ENCODE measurements at places on chromosomes 1 and 21.
A peak's percentile ranks its signal among the peaks of the same experiment; 100 is the strongest.

DNA sequence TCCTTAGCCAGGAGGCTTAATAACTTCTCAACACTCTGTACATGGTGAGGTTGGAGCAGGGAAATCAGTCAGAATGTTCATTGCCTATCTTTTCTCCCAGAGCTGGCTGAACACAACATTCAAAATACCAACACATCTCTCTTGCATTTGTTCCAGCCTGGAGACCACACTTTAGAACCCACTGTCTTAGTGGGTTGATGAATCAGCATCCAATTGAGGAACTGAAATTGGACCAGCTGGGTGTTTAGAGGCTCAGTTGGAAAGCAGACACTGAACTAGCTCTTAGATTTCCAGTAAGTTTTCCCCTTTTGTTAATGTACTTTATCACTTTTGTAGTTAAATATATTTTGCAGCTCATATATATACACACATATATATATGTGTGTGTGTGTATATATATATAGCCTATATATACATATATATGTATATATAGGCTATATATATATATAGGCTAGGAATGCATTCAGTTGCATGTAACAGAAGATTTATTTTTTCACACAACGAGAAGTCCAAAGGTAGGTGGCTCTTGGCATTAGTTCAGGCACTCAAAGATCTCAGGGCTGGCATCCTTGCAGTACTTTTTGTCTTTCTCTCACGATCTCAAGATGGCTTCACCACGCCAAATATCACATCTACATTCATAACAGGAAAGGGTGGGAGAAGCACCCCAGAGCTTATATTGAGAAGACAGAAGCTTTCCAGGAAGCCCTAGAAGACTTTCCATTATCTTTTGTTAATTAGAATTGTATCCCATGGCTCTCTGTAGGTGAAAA is 35.0 kb upstream of the HUNK start:
- no peak for DNase-seq

- DNase-seq = peak; percentile 47
Observed at GRCh38 chr1:172699111-172699510, 40.2 kb downstream of the FASLG start.

DNA sequence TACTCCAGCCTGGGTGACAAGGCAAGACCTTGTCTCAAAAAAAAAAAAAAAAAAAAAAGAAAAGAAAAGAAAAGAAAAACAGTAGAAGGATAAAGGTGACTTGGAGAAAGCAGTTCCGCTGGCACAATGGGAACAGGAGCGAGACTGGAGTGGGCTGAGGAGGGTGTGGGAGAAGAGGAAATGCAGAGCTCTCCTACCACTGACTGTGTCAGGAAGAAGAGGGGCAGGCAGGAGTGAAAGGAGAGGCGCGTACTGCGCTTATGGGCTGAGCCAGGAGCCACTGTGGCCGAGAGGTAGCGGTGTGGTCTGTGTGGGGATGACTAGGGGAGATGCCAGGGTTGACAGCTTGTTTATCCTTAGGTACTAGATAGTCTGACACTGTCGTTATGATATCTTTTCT is 6.4 kb upstream of the PROK1 start:
- no peak for DNase-seq

GRCh38 chr1:3276341-3276800 is 178.1 kb upstream of the ARHGEF16 start:
- no peak for DNase-seq

GRCh38 chr1:15332525-15332924 is 77.2 kb upstream of the EFHD2 start:
- no peak for DNase-seq

DNA sequence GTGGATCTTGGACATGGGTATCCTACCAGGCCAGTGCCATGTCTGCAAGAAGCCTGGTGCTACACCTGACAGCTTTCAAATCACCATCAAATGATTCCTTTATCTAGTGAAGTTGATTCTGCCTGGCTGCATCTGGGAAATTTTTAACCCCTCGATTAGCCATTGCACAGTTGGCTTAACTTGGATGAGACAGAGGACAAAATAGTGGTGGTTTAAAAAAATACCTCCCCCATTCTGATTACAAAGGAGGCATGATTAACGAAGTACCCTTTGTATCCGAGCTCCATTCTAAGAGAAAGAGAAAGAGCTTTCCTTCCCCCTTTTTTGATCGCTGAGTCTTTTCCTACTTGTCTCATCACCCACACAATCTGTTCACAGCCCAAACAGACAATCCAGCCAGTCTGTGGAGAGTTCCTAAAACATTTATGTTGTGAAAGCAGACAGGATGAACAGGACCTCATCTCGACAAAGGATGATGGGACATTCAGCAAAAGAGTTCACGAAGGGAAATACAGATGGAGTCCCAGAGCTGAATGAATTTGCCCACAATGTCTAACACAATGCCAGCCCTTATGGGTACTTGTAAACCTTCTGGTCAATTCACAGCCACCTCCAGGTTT is 20.5 kb downstream of the WLS start:
- DNase-seq = no peak

DNA sequence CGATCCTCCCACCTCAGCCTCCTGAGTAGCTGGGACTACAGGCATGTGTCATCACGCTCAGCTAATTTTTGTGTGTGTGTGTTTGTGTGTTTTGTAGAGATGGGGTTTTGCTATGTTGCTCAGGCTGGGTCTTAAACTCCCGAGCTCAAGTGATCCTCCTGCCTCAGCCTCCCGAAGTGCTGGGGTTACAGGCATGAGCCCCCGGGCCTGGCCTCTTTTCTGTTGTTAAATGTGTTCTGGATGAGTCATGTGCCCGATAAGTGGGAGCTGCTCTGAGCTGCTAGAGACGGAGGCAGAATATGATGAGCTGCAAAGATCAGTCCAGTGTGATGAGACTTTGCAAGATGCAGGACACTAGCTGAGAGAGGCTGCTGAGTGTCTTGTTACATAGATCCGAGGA is 75.5 kb downstream of the VPS13D start:
- no peak for DNase-seq

DNA sequence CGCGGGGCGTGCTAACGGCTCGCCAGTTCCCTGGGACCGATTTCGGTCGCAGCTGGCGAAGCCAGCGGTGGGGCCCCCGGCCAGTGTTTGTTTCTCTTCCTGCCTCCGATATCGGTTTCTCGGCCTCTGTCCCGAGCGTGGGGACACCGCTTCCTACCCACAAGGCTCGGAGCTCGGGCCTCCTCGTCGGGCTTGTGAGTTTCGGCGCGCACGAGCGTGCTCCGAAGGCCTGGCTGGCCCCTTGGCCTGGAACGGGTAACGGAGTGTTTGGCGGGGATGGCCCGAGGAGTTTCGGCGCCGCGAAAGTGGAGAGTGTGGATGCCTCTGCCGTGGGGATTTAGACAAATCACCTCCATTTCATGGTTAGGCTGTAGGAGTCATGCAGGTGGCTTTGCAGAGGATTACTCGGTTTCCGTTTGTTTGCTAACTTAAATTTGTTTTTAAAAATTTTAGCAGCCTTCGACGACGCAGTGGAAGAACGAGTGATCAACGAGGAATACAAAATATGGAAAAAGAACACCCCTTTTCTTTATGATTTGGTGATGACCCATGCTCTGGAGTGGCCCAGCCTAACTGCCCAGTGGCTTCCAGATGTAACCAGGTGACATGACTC is 559 bp downstream of the RBBP4 start:
- no peak for DNase-seq

- no peak for DNase-seq
Observed at GRCh38 chr1:7207875-7208646, 422.8 kb downstream of the CAMTA1 start.

GRCh38 chr1:112988367-112988766 is 32.4 kb upstream of the SLC16A1 start:
- DNase-seq = no peak

DNA sequence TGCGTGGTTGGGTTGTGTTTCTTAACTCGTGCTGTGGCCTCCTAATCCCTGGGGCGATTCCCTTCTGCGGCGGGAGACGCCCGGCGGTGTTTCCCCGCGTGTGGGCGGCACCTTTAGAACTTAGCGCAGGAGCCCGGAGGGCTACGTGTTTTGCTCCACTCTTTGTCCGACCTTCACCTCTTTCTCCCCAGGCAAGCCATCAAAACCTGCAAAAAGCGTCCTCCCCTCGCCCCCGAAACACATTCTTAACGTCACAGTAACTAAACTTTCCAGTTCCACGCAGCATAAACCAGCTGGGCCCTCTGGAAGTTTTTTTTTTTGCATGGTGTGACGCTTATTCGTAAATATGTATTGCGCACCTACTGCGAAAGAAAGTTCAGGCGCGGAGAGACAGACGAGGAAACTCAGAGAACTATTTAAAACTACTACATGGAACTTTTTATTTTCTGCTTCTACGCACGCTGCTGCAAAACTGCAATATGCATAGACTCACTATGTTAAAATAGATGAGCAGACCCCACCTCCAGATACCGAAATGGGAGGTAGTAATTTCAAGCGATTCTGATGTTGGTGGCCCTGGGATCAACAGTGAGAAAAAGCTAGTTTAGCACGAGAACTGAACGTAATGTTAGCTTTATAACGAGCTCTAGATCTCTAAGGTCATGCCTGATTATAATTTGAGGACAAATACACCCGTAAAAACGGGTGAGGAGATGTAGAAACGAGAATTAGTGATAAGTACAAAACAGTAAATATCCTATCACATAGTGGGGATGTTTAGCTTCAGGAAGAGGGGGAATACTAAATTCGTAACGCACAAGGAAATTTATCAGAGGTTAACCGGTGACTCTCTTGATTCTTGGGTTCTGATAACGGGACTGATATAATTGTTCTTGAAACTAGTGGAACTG is 920 bp downstream of the MTR start:
- DNase-seq = no peak

GRCh38 chr1:34800214-34800613 is 7.4 kb downstream of the GJA4 start:
- no peak for DNase-seq

- DNase-seq = no peak
Observed at GRCh38 chr1:91171898-91172297, 150.1 kb upstream of the ZNF644 start.

GRCh38 chr1:245067257-245067656 is 87.5 kb upstream of the KIF26B start:
- DNase-seq = no peak

GRCh38 chr1:181119093-181119989 is 30.8 kb downstream of the IER5 start:
- DNase-seq = no peak

- DNase-seq = no peak
Observed at GRCh38 chr1:6109688-6110087, 64.0 kb downstream of the KCNAB2 start.

DNA sequence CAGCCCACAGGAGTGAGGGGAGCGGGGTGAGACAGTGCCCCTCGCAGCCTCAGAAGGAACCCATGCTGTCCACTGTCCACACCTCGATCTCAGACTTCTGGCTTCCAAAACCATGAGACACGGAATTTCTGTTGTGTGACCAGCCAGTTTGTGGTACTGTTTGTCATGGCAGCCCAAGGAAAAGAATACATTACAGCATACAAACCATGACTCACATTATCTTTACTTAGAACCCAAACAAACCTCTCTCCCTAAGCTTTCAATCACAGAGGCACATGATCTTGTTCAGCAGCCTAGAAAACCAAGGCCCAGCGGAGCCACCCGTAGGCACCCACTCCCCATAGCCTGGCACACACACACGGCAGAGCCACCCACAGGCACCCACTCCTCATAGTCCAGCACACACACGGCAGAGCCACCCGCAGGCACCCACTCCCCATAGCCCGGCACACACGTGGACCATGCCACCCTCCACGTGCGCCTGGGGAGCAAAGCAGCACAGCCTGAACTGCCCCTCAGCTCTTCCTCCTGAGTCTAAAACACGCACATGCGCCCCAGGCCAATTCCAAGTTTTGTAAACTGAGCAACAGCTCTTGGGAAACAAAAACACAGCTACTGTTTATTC is 458 bp upstream of the KRTAP10-4 start:
- DNase-seq = no peak

- DNase-seq = no peak
Observed at GRCh38 chr1:29033829-29034466, 89.8 kb downstream of the TMEM200B start.

- DNase-seq = no peak
Observed at GRCh38 chr1:58943776-58944175, 159.9 kb upstream of the JUN start.

GRCh38 chr1:192474080-192474683 is 101.4 kb upstream of the RGS1 start:
- no peak for DNase-seq

DNA sequence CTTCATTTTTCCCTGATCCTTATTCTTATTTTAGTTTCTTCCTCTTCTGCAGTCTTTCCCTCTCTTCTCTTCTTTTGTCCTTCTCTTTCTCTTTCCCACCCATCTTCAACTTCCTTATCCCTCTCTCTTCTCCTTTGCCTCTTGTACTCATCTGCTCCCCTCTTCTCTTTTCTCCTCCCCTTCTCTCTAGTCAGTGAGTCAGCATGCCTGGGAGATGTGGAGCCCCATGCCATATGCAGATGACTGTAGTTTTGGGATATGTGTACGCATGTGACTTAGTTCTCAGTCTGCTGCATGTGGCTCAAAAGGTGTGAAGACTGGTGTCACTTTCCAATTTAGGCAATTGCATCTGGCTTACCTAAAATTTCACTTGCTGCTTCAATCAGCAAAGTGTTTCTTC is 10.4 kb downstream of the DNAJC6 start:
- no peak for DNase-seq

DNA sequence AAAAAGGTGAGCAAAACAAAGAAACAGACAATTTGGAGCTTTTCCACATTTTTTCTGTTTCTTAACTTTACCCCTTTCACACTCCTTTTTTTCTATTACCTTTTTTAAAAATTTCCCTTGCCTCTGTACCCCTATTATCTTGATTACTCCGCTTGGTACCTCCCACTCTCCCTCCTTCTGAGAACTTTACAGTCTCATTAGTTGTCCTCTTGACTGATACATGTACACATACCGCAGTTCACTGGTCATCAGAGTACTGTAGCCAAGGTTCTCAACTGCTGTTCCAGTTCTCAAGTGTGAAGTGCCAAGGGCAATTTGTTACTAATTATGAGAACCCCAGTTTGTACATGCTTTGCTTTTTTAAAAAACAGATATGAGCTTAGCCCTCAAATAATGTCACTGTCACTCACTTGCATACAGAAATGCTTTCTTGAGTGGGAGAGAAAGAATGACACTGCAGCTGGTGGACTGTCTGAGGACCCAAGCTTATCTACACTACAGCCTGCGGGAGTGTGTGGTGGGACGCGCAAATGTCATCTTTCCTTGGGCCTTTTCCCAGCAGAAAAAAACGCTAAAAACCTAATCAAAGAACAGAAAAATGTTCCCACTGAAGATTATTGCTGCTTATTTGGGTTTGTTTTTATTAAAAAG is 160.8 kb downstream of the DISP1 start:
- no peak for DNase-seq
